Fibroblast of skin of back (primary cell): ENCODE measurements at places on chromosomes 7 and 10.
A peak's percentile ranks its signal among the peaks of the same experiment; 100 is the strongest.

DNA sequence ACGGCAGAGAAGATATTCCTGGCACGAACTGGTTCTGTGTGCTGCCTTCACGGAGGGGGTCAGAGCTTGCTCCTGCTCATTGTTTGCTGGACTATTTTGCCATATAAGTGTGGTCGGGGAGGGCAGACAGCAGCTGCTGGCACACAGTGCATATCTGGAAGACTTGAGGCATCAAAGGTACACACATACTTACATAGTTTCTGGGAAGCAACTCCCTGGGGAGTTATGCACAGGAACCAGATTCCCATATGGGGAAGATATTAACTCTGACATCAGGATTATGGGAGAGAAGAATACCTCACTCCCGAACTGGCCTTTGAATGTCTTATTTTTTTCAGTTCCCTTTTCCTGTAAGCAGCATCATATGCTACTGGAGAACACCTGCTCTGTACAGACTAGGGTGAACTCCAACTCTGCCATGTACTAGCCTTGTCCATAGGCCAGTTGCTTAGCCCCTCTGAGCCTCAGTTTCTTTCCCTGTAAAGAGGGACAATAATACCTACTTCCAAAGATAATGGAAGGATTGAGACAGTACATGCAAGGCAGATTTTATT, 41.5 kb downstream of the LGI1 start:
- peak; percentile 40 for DNase-seq

GRCh38 chr7:4091767-4092166, 590.3 kb upstream of the FOXK1 start:
- DNase-seq, result no peak

- no peak for DNase-seq
Observed at GRCh38 chr7:138752518-138753149, 45.2 kb upstream of the TMEM213 start.

GRCh38 chr7:91462316-91462715, 198.1 kb downstream of the FZD1 start:
- DNase-seq, result no peak

DNA sequence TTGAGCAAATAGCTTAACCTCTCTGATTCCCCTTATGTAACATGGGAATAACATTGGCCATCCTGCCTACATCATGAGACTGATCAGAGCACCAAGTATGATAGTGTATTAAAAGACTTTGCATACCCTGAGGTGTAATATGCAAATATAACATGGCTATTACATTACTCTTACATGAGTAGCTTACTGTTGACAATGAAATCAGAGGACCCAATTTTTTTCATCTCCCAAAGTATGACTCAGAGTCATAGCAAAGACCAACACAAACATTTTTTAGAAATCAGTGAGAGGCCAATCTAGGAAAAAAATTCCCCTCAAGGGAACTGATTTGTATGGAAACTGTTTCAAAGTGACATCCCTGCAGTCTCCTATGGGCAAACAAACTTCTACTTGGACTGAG, 47.0 kb upstream of the TMEM140 start:
- peak; percentile 74 for DNase-seq

DNA sequence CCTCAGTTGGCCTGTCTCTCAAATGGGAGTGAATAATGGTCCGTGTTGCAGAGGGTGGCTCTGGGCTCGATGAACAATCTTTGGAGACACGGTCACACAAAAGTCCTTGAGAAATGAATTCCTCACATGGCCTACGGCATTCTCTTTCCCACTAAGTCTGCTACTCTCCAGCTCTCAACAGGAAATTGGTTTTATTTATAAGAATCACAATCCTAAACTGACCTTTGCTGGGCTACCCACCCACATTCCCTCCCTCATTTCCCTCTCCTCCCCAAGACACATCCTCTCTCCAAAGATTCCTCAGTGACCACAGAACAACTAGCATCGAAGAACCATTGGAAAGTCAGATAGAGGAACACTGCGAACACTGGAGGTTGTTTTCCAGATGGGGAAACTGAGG, 4.7 kb downstream of the AFAP1L2 start:
- peak; percentile 43 for DNase-seq

DNA sequence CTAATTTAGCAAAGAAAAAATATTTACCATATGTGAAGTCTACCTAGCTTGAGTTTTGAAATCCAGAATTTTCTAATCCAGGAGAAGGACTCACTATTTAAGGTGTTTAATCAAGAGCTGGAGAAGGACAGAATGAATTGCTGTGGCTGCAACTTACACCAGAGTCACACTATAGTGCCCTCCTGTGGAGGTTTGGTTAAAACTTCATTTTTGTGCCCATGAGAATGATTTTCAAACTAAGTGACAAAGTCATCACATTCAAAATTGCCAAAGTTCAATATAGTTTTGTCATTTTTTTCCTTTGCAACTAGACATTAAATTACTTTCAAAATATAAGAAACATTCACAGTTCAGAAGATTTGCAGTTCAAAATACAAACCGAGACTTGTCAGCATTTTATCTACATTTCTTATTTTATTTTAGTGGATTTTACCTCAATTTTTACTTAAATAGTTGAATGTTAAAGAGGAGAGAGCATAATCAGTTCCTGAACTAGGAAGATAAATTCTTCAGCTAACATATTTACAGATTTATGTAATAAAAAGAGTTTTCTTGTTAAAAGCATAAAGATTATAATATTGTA, 70.7 kb downstream of the CABCOCO1 start:
- DNase-seq, result peak; percentile 60

- no peak for DNase-seq
Observed at GRCh38 chr7:13416071-13416470, 573.4 kb downstream of the ETV1 start.

DNA sequence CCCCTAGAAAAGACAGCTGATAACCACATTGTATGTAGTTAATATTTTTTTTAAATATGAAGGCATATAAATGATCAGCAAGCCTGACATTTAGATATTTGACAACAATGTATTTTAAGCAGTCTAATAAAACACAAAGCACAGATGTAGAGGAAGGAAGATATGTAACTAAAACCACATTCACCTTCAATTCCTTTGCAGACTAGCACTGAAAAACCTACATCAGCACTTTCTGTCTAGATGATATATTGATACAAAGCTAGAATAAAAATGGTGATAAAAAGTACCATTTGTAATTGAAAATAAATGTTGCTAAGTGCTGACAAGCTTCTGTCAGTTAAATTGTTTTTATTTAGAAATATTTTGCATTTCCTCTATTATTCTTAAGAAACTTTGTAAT, 153.6 kb downstream of the IMMP2L start:
- DNase-seq, result no peak

GRCh38 chr7:106017657-106018056, 54.6 kb downstream of the CDHR3 start:
- DNase-seq, result no peak

- DNase-seq, result peak; percentile 33
Observed at GRCh38 chr10:28996947-28997551, 291.8 kb upstream of the LYZL1 start.
